Stimulated activated CD4-positive, alpha-beta T cell treated with anti-CD3 and anti-CD28 coated beads, TNF-alpha, amount 100 ng/mL, for 1 hour (primary cell): ENCODE measurements at places on chromosomes 4 and X.

- no peak for DNase-seq
Observed at GRCh38 chr4:106629268-106629625, 260.7 kb upstream of the GIMD1 start.

DNA sequence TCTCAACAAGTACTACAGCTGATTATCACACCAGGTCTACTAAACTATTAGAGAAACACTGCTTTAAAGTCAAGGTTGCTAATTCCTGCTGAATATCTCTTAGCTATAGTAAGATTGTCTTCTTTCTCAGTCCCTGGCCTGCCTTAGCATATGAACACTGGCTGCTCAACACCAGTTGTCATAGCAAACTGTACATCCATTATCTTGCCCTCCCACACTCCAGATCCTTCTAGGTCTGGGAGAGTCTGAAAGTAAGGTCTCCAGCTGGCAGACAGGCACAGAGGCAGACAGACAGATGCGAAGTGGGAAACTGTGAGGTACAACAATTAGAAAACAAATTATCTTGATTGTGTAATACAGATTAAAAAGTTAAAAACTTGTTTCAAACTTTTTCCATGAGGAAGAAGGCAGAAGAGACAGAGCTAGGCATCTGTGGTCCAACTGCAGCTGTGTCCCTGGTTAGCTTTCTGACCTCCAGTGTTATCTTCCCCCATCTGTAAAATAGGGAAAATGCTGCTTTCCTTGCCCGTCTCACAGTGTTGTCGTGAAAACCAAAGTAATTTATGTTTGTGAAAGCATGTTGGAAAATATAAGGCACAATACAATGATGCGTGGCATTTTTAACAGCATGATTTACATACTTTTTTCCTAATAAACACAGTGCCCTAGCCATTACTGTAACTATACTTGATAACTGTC lies 133.8 kb downstream of the KLHL13 start:
- no peak for DNase-seq

DNA sequence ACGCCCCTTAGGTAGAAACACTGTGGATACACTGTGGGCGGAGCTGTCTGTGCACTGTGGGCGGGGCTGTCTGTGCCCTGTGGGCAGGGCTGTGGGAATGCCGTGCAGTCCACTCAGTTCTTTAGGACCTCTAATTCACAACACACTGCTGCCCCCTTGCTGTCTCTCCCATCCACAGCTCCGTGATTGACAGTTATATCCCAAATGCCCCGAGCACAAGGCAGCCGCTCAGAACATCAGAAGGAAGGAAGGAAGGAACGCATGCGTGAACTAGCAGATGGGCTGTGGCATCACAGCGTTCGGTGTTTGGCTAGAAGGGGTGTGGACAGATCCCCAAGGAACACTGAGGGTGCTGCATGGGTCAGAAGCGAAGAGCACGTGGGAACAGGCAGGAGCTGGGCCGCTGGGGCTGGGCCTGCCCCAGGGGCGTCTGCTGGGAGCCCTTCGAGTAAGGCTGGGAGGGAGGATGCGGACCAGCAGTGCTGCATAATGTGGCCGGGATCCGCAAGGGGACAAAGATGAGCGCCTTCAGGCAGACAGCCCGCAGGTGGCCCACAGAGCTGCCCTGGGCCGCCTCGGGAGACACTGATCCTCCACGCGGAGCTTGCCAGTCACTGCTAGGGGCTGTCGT lies 29.8 kb downstream of the ACOX3 start:
- no peak for DNase-seq

GRCh38 chrX:867502-867901 lies 236.9 kb downstream of the SHOX start:
- DNase-seq = no peak

GRCh38 chr4:28792917-28793597 lies 1927.1 kb upstream of the PCDH7 start:
- DNase-seq = no peak

DNA sequence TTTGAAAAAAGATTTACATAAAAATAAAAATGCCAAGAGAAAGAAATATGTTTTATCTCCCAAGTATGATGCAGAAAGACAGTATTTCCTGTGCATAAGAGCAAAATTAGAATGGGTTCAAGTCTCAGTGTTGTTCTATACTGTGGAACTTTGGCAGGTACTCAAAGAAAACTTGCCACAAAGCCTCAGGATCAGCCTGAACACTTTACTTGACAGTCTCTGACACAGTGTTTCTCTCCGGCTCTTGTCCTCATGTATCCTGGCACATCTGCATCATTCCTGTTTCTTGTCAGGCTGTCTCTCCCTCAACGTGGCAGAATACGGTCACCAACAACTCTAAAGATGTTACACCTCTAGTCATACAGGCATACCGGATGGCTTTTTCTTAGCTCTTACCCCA lies 273.7 kb downstream of the ARHGAP24 start:
- DNase-seq = no peak

GRCh38 chr4:25161593-25161950 lies 1.3 kb upstream of the SEPSECS start:
- no peak for DNase-seq

GRCh38 chr4:117134386-117134785 lies 49.0 kb upstream of the TRAM1L1 start:
- DNase-seq = no peak

- no peak for DNase-seq
Observed at GRCh38 chr4:150771382-150771781, 189.4 kb downstream of the MAB21L2 start.

DNA sequence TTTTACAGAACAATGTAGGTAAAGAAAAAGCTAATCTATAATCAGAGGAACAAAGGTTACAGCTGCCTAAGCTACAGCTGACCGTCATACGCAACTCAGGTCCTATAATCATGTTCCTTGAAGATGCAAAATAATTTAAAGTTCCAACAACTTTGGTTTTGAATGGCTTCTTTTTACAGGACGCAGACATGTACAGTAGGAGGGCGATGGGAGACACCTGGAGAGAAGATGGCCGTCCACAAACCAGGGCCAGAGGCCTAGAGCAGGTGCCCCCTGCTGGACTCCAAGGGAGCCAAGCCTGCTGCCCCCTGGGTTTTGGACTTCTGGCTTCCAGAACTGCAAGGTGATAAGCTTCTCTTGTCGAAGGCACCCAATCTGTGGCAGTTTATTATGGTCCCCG lies 10.6 kb downstream of the HGFAC start:
- no peak for DNase-seq

- no peak for DNase-seq
Observed at GRCh38 chrX:30576881-30577280, 685 bp downstream of the TASL start.

DNA sequence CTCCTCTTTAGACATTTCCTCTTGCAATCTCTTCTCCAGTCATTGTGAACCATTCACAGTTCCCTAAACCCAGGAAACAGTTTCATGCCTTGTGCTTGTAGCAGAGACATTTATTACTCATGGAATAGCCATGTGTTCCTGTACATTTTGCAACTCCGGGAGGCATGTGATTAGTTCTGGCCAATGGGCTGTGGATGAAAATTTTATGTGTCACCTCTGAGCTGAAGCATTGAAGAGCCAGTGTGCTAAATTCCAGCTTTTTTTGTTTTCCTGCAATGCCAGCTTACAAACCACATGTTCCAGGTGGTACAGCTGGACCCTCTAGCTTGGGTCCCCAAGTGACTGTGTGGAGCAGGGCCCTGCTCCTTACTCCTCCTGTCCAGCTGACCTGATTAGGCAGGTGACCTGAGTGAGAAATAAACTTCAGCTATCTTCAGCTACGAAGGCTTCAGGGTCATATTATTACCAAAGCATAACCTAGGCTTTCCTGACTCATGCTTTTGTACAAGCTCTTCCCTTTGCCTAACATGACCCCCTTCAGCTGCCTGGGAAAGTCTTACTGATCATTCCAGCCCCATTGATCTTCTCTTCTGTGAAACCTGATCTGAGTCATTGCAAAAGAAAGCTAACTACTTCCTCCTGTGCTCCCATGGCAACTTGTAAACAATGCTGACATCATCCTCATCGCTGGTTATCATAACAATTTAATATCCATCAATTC lies 200.4 kb downstream of the PTTG2 start:
- peak; percentile 18 for DNase-seq

- no peak for DNase-seq
Observed at GRCh38 chr4:30768277-30768676, 48.1 kb downstream of the PCDH7 start.

- DNase-seq = no peak
Observed at GRCh38 chrX:69630147-69630546, 14.2 kb downstream of the EDA start.

DNA sequence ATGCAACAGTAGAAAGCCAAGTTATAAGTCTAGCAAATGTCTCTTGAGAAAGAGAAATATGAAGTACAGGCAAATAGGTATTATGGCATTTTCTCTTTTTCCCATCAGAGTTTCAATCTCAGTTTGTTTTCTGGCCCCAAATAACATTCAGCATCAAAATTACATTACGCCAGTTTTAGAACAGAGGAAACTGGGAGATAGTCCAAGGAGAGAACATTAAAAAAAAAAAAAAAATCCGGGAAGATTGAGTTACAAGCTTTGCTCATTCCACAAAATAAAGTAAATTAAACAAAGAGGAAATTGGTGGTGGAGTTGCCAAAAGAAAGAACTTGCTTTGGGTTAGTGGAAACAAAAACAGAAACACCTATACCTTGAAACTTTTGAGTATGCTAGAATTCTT lies 50.4 kb upstream of the IL13RA2 start:
- DNase-seq = no peak

DNA sequence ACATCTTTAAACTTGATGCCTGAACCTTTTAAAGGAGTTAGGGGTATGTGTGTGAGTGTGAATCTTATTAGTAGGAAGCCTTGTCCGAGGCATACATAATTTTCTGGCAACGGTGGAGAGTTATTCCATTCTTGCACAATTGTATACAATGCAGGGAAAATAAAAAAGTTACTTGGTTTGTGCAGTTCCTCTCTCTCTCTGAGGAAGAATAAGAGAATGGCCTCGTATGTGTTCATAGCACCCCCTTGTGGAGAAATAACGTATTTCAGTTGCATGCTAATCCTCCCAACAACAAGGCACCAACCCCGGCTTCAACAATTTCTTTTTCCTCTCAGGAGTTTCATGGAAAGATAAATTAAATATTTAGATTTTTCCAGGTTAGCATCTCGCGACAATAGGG lies 33.7 kb upstream of the FGF13 start:
- DNase-seq = no peak

DNA sequence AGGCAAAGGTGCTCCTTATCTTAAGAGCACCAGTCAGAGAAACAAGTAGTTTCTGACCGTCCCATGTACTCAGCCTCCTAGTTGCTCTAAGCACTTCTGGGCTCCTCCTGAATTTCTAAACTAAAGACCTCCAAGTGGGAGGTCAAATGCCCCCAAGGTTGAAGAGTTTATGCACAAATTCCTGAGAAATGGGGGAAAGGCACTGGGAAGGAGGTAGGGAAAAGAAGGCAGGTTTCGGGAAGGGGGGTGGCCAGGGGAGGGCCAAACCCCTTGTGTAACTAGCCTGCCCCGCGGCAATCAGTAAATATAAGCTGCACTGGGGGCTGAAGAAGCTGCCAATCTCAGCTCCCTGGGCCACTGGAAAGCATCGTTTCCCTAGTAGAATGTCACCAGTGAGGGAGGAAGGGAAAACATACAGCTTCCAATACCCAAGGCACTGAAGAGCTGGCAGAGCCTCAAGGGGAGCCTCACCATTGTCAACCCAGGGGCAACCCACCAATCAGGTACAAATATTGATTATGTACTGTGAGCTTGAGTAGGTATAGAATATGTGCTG lies 3.4 kb downstream of the FOXO4 start:
- no peak for DNase-seq
